Amniotic epithelial cell (primary cell): ENCODE measurements at places on chromosomes 4 and X.

DNA sequence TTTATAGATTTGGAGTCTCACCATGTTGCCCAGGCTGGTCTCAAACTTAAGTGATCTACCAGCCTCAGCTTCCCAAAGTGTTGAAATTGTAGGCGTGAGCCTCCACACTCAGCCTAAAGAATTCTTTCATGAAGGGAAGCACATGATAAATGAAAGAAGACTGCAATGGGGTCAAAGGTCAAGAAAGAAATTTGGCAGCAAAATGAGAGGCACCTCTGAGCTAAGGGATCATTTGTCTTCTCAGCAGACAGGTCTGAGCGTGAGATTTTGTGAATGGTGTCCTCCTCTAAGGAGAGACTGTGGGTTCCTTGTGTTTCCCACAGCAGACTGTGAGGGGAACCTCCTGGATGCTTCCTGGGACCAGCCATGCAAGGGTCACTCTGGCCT is 57.5 kb upstream of the EGFL6 start:
- peak; percentile 34 for DNase-seq

DNA sequence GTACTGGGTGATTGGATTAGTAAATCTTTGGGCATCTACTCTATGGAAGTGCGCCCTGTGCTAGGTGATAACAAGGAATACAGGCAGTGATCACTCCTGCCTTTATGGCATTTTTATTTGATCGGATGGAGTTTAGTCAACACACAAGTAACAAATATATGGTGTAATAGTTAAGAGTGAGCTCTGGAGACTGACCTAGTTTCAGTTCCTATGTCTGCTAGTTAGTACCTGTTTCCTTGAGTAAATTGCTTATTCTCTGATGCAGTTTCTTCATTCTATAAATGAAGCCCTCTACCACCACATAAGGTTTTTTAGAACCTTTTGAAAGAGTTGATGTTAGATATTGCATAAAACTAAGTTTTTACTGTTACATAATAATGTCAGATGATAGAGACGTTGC is 134.6 kb downstream of the KDM6A start:
- no peak for DNase-seq

GRCh38 chr4:123640271-123640670 is 243.7 kb downstream of the SPRY1 start:
- DNase-seq = peak; percentile 83

DNA sequence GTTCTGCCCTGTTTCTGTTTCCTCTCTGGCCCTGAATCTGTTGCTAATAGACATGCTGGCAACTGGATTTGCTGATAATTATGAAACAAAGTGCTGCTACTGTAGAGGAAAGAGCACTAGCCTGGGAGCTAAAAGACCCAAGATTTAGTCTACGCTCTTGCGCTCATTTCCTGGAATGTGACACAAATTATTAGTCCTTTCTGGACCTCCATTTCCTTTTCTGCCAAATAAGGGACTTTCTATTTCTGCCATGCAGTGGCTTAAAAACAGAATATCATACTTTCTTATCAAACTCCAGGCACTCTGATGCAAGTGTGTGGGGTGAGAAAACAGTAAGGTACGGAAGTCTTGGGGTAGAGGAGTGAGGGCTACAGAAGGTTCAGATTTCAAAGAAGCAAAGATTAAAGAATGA is 48.3 kb upstream of the GPR174 start:
- DNase-seq = no peak

GRCh38 chr4:168421671-168422070 is 58.6 kb downstream of the DDX60L start:
- peak; percentile 77 for DNase-seq

GRCh38 chrX:3713225-3713936 is at the start of gene PRKX:
Gene PRKX, minus strand, starts transcription at chrX:3713649. Its CDS starts 396 bp downstream, at chrX:3713253.
- DNase-seq = no peak

GRCh38 chrX:56798866-56799758 is 70.1 kb downstream of the NBDY start:
- no peak for DNase-seq

DNA sequence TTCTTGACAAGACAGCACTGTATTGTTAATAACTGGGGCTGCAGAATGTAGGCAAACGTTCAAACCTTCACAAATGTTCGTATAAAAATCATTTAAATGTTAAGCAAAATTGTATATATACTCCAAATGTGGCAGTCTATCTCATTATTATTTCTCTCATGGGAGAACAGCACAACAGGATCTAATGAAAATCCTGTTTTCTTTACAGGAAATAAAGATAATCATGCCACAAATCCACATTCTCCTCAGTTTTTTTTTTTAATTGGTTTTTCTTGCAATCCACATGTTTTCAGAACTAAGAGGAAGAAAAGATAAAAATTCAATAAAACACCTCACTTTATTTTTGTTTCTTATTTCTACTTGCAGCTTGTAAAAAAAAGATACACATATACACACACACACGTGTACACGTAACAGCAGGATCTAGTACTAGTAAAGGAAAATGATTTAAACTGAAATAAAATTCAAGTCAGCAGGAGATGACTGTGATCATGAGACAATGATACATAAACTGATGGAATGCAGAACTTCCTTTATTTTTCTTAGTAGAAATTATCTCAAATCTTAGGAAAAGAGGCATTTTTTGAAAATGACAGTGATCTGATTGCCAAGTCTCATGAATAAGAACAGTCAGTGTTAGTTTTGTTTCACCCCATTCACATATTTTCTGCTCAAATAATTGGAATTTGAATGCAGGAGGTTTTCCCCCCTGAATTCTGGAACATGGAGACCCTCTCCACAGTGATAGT is 11.3 kb downstream of the APBB2 start:
- DNase-seq = no peak

DNA sequence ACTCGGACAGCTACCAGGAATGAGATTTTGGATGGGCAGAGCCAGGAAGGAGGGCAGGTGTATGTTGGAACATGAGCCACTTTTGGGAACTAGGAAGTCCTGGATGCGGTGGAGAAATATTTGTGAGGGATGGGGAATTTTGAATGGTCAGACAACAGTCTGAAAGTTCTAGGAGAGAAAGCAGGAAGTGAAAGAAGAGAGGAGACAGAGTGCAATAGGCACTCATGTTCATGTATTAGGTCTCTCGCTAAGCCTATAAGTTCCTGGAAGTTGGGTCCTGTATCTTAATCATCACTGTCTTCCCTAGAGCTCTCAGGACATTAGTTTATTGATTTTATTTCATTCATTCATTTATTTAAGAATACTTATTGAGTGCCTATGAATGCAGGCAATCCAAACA is 65.7 kb upstream of the CITED1 start:
- DNase-seq = no peak

DNA sequence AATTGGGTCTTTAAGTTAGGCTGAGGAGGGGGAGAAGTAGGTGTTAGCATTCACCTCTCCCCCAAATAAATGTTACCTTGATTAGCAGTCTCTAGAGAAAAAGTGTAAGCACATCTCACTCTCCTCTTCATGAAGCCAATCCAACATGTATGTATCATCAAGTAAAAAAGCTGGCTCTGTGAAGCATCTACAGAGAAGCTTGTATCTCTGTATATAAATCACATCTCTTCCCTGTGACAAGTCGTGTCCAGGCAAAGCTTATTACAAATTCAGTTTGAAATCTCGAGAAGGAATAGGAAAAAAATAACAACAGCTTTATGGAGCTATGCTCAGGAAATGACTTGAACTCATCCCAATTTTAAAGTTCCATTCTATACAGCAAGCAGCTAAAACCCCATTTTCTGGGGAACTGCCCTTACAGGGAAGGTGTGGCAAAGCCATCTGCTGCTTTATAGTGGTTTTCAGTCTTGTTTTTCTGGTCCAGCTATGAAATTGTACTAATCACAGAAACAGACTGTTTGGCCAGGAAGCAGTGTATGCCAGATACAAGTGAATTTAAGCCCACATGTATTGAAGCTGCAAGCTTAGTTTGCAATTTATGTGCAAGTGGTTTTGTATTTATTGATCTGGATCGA is 313.3 kb upstream of the NOCT start:
- DNase-seq = no peak

DNA sequence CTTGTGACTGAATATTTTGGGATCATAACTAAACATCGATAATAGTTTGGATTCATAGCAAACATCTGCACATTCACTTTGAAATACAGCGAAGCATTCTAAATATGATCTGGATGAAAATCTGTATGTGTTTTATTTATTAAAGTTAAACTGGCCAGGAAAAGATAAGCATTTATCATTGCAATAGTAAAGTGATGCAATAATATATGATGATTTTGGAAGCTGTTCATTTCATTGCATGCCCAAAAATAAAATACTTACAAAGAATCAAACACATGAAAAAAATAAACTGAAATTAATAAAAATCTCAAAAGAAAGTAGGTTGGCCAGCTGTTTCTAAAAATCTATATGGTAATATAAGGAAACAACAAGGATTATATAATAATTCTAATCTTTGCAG is 1.9 kb downstream of the PRDM5 start:
- no peak for DNase-seq

GRCh38 chrX:31314921-31315320 is 243.1 kb upstream of the FTHL17 start:
- DNase-seq = peak; percentile 14

GRCh38 chrX:29518100-29518499 is 697.3 kb upstream of the MAGEB2 start:
- no peak for DNase-seq

DNA sequence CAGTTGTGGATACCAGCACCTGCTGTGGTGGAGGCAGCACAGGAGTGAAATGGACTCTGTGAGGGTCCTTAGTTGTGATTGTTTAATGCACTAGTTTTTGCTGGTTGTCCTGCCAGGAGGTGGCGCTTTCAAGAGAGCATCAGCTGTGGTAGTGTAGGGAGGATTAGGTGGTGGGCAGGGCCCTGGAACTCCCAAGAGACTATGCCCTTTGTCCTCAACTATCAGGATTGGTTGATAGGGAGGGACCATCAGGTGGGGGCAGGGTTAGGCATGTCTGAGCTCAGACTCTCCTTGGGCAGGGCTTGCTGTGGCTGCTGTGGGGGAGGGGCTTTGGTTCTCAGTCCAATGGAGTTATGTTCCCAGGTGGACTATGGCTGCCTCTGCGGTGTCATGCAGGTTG is 121.9 kb downstream of the RRAGB start:
- no peak for DNase-seq

DNA sequence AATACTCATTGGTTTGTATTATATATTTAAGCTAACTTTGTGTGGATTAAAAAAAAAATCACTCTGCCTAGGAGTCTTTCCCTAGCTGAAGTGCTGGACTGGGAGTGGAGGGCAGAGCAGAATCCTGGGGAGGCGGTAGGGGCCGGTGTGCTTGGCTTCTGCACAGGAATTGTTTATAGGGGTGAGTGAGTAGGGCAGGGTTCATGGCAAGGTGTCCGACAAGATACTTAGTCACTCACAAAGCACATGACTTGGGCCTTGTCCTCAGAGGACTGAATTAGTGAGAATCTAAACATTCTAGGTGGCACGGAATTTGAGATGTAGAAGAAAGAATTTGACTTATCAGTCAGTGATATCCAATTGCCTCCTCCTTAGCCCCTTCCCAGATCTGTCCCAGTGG is 32.2 kb downstream of the FNIP2 start:
- DNase-seq = no peak

DNA sequence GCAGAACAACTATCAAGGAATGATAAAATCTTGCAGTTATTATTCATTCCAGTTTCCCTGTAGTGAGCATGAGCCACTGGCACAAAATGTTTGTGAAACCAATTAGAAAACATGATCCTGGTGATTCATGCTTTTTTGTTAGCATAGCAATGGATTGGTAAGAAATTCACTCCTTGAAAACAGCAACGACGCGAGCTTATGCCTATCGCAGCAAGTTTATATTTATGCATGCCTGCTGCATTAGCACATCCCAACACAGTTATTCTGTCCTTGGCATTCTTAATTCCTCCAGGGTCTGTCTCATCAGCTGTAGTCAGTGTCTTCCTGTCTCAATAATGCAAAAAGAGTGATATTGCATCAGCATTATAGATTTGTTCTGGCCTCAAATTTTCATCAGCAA is 975.9 kb downstream of the STIM2 start:
- DNase-seq = peak; percentile 57

- DNase-seq = no peak
Measured at GRCh38 chr4:1487106-1487505, 80.9 kb upstream of the NKX1-1 start.

DNA sequence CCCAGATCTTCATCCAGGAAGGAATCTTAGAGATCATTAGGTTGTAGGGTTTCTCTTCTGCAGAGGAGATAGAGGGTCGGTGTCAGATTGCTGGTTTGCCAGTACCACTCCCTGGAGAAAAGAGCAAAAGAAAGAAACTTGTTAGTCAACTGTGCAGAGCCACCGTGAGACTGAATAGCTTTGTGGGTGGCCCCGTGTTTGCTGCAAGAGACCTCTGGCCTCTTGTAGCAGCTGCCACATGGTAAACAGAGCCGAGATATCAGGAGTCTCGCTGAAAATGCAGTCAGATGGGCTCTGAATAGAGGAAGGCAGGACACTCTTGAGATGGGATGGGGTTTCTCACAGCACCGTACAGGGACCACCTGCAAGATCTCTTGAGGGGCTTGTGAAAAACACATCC is 149.7 kb downstream of the PTTG2 start:
- no peak for DNase-seq

- no peak for DNase-seq
Measured at GRCh38 chrX:2450681-2451080, 50.1 kb downstream of the DHRSX start.

DNA sequence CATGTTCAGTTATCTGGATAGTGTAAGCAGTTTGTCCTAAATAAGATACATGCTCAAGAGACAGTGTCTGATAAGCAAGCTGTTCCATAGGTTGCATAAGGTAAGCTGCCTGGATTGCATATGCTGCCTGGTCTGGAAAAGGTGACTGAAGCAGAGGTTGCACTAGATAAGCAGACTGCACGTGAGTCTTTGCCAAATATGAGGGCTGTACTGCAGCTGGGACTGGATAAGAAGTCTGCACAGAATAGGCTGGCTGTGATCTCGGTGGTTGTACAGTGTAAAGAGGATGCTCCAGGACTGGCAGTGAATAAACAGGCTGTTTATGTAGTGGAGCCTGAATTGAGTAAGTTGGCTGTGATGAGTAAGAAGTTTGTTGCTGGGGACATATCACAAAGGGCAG is 68.9 kb downstream of the WNK3 start:
- no peak for DNase-seq

- no peak for DNase-seq
Measured at GRCh38 chr4:61605984-61606383, 405.9 kb downstream of the ADGRL3 start.

DNA sequence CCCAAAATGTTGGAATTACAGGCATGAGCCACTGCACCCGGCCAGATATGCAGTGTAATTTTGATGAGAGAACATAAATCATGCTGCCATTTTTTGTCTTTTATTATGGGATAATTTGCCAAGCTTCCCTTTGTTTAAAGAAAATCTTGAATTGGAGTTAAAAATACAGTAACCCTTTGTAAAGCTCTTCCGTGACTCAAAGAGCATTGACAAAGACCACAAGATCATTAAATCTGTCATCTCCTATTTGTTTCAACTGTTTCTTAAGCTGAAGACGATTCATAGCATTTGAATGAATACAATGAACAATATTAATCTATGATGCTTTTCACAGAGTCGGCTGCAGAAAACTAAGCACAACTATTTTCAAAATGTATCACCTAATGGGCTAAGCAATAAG is 132.6 kb downstream of the ANAPC4 start:
- DNase-seq = no peak
